ENCODE measurements at places on chromosomes 11 and 22.

GRCh38 chr11:102716527-102716926, 8.2 kb downstream of the MMP8 start:
- no peak for DNase-seq

DNA sequence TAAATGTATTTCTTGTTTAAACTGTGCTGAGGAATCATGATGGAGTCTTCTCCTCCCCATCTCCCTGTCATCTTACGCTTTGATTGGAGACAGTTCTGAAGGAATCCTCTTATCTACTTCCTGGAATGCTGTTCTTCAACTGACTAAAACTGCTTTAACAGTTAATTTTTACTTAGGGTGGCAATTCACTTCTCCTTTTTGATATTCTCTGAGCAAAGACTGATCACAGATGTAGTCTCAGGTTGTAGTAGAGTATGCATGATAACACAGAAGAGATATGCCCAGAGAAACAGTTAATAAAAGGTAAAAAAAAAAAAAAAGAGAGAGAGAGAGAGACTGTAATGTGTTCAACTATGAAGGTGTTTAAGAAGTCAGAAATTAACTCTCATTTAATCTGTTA, 1.4 kb upstream of the CASP5 start:
- DNase-seq, result no peak

- DNase-seq, result no peak
Observed at GRCh38 chr11:17991783-17992433, 20.9 kb downstream of the SERGEF start.

- no peak for DNase-seq
Observed at GRCh38 chr11:10208131-10208575, 85.9 kb downstream of the SBF2 start.

GRCh38 chr11:93832780-93833179, 17.6 kb downstream of the VSTM5 start:
- no peak for DNase-seq

DNA sequence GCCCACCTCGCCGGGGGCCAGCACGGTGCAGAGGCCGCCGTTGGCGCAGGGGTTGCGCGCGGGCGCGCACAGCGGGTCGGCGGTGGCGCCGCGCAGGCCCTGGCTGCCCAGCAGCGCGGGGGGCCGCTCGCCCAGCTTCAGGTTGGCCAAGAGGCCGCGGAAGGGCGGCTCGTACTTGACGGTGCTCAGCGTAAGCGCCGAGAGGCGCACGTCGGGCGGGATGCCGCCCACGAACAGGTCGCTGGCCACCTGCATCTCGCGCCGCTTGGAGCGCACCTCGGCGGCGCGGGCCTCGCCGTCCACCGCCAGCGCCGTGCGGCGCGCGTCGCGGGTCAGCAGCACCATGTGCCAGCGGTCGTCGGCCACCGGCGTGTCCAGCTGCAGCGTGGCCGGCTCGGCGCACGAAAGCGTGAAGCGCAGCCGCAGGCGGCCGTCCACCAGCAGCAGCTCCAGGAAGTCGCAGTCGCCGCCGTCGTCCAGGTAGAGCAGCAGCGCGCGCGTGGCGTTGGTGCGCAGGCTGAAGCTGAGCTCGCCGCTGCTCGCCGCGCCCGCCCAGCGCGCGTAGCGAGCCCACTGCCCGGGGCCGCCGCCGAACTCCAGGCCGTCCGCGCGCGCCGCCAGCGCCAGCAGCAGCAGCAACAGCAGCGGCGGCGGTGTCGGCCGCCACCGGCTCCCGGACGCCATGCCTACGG, 9.8 kb downstream of the NRXN2 start:
- DNase-seq, result peak; percentile 20

Measured in breast epithelium (tissue), 4 donors.